Thyroid gland (tissue), 4 donors: ENCODE measurements at places on chromosomes 13 and 19. TPM values are rescaled to one million over a fixed set of nuclear protein-coding genes. Genes with fewer than 3 reads are reported as not detected.

Gene CRX
- not detected for total RNA-seq

Gene SMIM44
- not detected for total RNA-seq

Gene SOX21
- total RNA-seq, result not detected

Gene TRPM4
- total RNA-seq, result 19.4 TPM

Gene CYP2S1
- total RNA-seq, result not detected

Gene MATK
- 14.7 TPM for total RNA-seq

Gene RASIP1
- total RNA-seq, result 9.7 TPM

Gene C1QTNF9B
- total RNA-seq, result not detected

Gene CYP4F3
- not detected for total RNA-seq

Gene NR2F6
- total RNA-seq, result 66.0 TPM

Gene GNG8
- not detected for total RNA-seq

Gene POGLUT2
- 3.0 TPM for total RNA-seq

Gene ANKRD24
- total RNA-seq, result 0.83 TPM

Gene RFPL4A
- not detected for total RNA-seq

Gene MYO16
- 0.13 TPM for total RNA-seq

Gene ZNF649
- 16.5 TPM for total RNA-seq

Gene ZNF30
- 5.6 TPM for total RNA-seq

Gene ARHGEF1
- 50.2 TPM for total RNA-seq
